Foreskin keratinocyte (primary cell): ENCODE measurements at places on chromosomes 16 and 17. TPM values are rescaled to one million over a fixed set of nuclear protein-coding genes. Genes with fewer than 3 reads are reported as not detected.

Gene TM4SF5
- not detected in 2 replicates for total RNA-seq

Gene CD79B
- total RNA-seq = not detected in 2 replicates

Gene SLC5A10
- 0.14 TPM in 1 of 2 replicates, not detected in the other for total RNA-seq

Gene STAC2
- not detected in 2 replicates for total RNA-seq

Gene KCNJ18
- not detected in 2 replicates for total RNA-seq

Gene ASGR1
- 0.14 and 0.21 TPM in 2 replicates for total RNA-seq

Gene TBC1D3H
- not detected in 2 replicates for total RNA-seq

Gene UNC45B
- not detected in 2 replicates for total RNA-seq

Gene PRAC2
- not detected in 2 replicates for total RNA-seq

Gene KCTD5
- total RNA-seq = 27.8 and 28.4 TPM in 2 replicates

Gene PITPNM3
- 6.4 and 7.4 TPM in 2 replicates for total RNA-seq

Gene CCL4L2
- total RNA-seq = not detected in 2 replicates

Gene ORC6
- 32.9 and 36.1 TPM in 2 replicates for total RNA-seq

Gene SOST
- not detected in 2 replicates for total RNA-seq

Gene STRADA
- total RNA-seq = 18.1 and 18.8 TPM in 2 replicates

Gene FAM117A
- total RNA-seq = 6.9 and 7.2 TPM in 2 replicates

Gene CA7
- total RNA-seq = not detected in 2 replicates

Gene MT4
- total RNA-seq = not detected in 2 replicates

Gene KRT39
- not detected in 2 replicates for total RNA-seq

Gene PTX4
- not detected in 2 replicates for total RNA-seq

Gene HIGD1B
- total RNA-seq = not detected in 2 replicates

Gene ADCY9
- total RNA-seq = 10.9 and 11.5 TPM in 2 replicates

Gene COPZ2
- 16.8 and 18.0 TPM in 2 replicates for total RNA-seq

Gene ADAT1
- total RNA-seq = 40.7 and 41.7 TPM in 2 replicates

Gene CSF3
- 4.3 and 5.1 TPM in 2 replicates for total RNA-seq

Gene C17orf100
- total RNA-seq = 0.88 and 1.2 TPM in 2 replicates

Gene LRRC75A
- total RNA-seq = not detected in 2 replicates

Gene GPT2
- 15.0 and 23.4 TPM in 2 replicates for total RNA-seq

Gene CLEC3A
- total RNA-seq = not detected in 2 replicates

Gene FAM20A
- not detected in 2 replicates for total RNA-seq

Gene CEP295NL
- 0.04 TPM in 1 of 2 replicates, not detected in the other for total RNA-seq

Gene CRYBA1
- not detected in 2 replicates for total RNA-seq

Gene CCR7
- total RNA-seq = not detected in 2 replicates

Gene SKA2
- 104 and 125 TPM in 2 replicates for total RNA-seq

Gene RAB37
- not detected in 2 replicates for total RNA-seq

Gene HSF4
- total RNA-seq = 2.6 and 4.7 TPM in 2 replicates

Gene SPECC1
- 46.8 and 49.0 TPM in 2 replicates for total RNA-seq

Gene EFNB3
- total RNA-seq = 4.2 and 5.3 TPM in 2 replicates

Gene SLC6A2
- total RNA-seq = 0.07 TPM in 1 of 2 replicates, not detected in the other

Gene KRT32
- not detected in 2 replicates for total RNA-seq

Gene GINS2
- 27.1 and 28.4 TPM in 2 replicates for total RNA-seq

Gene SGCA
- total RNA-seq = not detected in 2 replicates

Gene KRT16
- total RNA-seq = 115 and 208 TPM in 2 replicates

Gene TMED6
- total RNA-seq = 0.24 TPM in 1 of 2 replicates, not detected in the other

Gene CLEC16A
- total RNA-seq = 21.0 and 22.0 TPM in 2 replicates

Gene PRSS33
- total RNA-seq = not detected in 2 replicates

Gene TP53TG3F
- not detected in 2 replicates for total RNA-seq

Gene ITGAX
- total RNA-seq = not detected in 2 replicates

Gene MYH1
- total RNA-seq = not detected in 2 replicates

Gene CLDN9
- not detected in 2 replicates for total RNA-seq

Gene CACNG5
- total RNA-seq = not detected in 2 replicates

Gene CIAO2B
- total RNA-seq = 118 and 134 TPM in 2 replicates

Gene KIF2B
- total RNA-seq = not detected in 2 replicates

Gene KRTAP9-4
- not detected in 2 replicates for total RNA-seq
